M059J (cell line): ENCODE measurements at places on chromosomes 2 and 18. TPM values are rescaled to one million over a fixed set of nuclear protein-coding genes. Genes with fewer than 3 reads are reported as not detected.

CDK15 gene
- 7.0 and 17.6 TPM in 2 replicates for total RNA-seq

COLEC11 gene
- total RNA-seq: 0.10 TPM in 1 of 2 replicates, not detected in the other

GPATCH11 gene
- 10.0 and 13.1 TPM in 2 replicates for total RNA-seq

XPO1 gene
- 134 and 210 TPM in 2 replicates for total RNA-seq

SAG gene
- total RNA-seq: not detected in 2 replicates

CFAP65 gene
- total RNA-seq: not detected in 2 replicates

PRKAG3 gene
- total RNA-seq: not detected in 2 replicates

CROCC2 gene
- not detected in 2 replicates for total RNA-seq

ABCG8 gene
- total RNA-seq: not detected in 2 replicates

CHAC2 gene
- total RNA-seq: 13.9 and 14.6 TPM in 2 replicates

CD207 gene
- not detected in 2 replicates for total RNA-seq

TSPYL6 gene
- total RNA-seq: not detected in 2 replicates

- no peak for DNase-seq
Observed at GRCh38 chr2:172993139-172993538, 82.5 kb upstream of the MAP3K20 start.

- DNase-seq: peak; percentile 61
Observed at GRCh38 chr2:237590272-237591140, at the start of gene RAB17. Gene RAB17, minus strand, starts transcription at chr2:237590734. Its CDS starts 4,580 bp downstream, at chr2:237586154.

DNA sequence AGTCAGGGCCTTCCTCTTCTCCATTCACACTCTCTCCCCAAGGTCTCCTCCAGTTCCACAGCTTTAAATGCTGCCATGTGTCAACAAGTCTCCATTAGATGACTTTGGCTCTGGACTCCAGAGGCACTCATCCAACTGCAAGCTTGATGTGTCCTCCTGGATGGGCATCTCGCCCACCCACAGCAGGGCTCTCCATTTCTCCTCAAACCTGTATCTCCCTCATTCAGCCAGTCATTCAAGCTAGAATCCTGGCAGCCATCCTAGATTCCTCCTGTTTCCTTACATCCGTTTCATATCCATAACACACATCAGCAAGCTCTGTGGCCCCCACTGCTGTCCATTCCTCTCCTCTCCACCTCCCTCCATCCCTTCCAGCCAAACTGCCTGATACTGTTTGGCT is 88.4 kb upstream of the AFF3 start:
- DNase-seq: no peak

- no peak for DNase-seq
Observed at GRCh38 chr2:153462338-153462859, 16.2 kb downstream of the RPRM start.

DNA sequence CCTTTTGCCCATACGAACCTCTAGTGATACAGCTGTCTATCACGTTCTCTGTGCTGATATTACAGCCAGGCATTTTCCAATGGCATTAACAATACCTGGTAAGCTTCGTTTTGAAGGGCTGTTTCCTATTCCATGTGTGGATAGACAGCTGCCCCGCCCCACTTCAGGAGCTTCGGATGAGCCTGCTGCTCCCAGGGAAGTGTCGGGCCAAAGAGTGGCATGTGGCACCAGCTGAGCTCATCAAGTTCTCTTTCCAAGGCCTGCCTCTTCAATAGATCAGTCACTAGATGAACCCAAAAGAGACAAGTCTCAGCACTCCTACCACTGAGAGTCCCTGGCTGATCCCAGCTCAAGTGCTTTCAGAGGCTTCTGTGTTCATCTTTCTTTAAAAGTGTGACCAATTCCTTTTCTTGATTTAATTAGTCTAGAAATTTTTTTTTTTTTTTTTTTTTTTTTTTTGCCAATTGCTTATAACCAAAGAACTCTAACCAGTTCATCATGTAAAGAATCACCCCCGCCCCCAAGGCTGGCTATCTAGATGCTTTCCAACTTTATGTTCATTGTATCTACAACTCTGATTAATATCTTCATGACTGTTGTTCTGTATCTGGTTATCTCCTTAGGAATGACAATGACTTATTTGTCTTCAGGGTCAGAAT is 46.6 kb downstream of the HDAC4 start:
- no peak for DNase-seq

DNA sequence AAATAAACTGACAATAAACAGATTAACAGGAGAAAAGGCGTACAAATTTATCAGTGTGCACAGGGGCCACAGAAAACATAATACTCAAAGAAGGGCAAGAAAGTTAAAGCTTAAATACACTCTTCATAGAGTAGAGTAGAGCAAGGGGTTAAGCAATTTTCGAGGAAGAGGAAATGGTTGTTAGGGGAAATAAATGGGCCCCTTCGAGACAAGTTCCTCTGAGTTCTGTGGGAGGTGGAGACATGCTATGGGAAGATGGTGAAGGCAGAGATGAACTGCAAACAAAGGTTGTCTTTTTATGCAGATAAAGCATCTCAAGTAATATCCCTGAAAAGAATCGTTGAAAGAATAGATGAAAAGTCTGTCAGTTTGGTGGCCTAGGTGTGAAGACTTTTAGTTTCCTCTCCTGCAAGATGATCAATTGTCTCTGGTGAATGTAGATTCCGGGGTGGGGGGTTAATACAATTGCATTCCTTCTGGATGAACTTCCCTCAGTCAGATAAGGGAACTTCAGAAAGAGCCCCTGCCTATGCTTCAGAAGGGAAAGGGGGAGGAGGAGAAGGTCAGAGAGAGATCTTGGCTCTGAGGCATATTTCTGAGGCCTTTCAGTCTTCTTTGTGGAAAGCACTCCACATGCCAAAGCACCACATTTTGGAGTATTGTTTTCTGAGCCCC is 127.0 kb downstream of the METTL4 start:
- DNase-seq: no peak

DNA sequence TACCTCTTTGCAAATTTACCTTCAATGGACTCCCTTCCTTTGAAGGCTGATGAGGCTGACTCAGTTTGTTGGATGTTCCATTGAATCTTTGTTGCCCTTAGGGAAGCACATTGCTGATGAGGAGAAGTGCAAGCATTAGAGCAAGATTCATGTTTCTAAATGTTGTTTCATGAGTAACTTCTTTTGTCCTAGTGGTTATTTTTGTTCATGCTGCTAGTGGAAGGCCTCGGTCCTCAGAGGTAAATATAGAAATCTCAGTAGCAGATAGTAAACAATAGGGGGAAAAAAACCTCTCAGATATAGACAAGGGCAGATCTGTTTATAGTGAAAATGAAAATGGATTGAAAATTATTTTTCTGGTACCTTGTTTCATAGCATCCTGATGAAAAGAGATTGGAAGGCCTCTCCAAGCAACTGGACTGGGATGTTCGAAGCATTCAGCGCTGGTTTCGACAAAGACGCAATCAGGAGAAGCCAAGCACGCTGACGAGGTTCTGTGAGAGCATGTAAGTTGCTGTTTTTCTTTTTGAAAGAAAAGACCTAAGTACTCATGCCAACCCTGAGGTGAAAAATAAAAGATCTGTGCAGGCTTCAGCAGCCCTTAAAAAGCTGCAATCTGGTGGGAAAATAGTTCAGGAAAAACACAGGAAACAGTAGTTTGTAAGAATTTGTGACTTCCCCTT is 104.9 kb downstream of the CERS6 start:
- no peak for DNase-seq

- peak; percentile 99 for DNase-seq
Observed at GRCh38 chr2:46097714-46098480, 199.3 kb upstream of the EPAS1 start.

GRCh38 chr2:181891966-181892798 is 652 bp downstream of the ITPRID2 start:
- peak; percentile 74 for DNase-seq

- no peak for DNase-seq
Observed at GRCh38 chr2:156573710-156574109, 137.5 kb downstream of the GPD2 start.

- DNase-seq: no peak
Observed at GRCh38 chr2:239363946-239364637, 36.7 kb downstream of the HDAC4 start.

DNA sequence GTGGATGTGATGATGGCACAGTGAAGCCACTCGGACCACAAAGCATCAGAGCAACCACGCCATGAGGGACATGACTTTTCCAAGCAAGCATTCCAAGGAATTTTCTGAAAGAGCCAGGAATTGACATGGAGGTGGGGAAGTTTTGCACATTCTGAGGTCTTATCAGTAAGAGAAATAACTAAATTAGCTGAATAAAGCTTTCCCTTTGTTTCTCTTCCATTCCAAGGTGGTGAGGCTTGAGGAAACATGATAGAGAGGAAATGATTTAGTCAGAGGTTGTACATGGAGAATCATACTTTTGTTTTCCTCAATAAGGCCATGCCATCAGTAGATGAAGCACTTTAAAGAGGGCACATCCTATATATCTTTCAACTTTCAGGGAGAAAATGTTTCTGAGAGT is 115.7 kb upstream of the MMADHC start:
- peak; percentile 8 for DNase-seq

DNA sequence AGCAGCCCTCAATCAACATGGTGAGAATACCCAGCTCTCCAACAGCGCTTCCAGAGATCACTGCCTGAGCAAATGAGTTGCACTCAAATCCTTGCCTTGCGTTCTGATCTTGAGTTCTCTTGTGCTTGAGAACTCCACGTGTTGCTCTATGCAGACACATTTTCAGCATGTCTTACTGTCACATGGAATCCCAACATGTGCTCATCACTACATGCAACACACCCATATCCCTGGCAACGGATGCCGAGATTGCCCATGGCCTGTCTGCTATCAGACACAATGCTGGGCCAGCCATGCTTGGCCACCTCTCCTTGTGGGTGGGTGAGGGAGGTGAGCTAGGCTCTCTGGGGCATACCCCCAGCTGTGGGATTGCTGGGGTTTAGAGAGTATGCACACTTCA is 91.9 kb upstream of the LDAH start:
- DNase-seq: no peak

DNA sequence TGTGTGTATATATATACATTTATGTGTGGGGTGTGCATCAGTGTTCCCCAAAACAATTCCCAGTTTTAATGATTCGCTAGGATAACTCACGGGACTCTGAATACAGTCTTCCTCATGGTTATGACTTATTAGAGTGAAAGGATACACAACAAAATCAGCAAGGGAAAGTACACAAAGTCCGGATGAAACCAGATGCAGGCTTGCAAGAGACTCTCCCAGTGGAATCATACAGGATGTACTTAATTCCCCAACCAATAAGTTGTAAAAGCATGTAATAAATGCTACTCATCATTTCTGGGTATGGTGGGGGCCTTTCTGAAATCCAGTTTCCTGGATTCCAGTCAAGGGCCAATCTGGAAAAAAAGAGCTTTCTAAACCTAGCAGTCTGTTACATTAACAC is 654.1 kb upstream of the SYT4 start:
- no peak for DNase-seq

DNA sequence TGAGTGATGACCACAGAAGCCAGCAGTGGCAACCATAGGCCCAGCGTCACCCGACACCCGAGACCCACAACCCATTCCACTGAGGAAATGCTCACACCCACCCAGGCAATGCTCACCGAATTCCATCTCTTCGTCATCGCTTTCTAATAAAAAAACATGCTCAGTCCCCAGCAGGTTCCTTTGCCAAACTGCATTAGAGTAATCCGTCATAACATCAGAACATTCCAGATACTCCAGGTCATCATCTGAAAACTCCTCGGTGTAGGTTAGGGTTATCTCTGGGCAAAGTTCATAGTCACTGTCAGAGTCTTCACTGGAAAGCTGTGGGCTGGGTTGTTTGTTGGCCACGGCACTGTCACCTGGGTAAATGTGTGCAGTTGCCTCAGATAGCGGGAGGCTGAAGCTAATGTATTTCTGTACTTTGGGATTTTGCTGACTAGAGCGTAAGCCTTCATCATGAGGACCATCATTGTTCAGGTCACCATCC is 49.3 kb downstream of the ALPK2 start:
- DNase-seq: peak; percentile 96

GRCh38 chr2:218230882-218231281 is 13.9 kb downstream of the ARPC2 start:
- DNase-seq: peak; percentile 45

DNA sequence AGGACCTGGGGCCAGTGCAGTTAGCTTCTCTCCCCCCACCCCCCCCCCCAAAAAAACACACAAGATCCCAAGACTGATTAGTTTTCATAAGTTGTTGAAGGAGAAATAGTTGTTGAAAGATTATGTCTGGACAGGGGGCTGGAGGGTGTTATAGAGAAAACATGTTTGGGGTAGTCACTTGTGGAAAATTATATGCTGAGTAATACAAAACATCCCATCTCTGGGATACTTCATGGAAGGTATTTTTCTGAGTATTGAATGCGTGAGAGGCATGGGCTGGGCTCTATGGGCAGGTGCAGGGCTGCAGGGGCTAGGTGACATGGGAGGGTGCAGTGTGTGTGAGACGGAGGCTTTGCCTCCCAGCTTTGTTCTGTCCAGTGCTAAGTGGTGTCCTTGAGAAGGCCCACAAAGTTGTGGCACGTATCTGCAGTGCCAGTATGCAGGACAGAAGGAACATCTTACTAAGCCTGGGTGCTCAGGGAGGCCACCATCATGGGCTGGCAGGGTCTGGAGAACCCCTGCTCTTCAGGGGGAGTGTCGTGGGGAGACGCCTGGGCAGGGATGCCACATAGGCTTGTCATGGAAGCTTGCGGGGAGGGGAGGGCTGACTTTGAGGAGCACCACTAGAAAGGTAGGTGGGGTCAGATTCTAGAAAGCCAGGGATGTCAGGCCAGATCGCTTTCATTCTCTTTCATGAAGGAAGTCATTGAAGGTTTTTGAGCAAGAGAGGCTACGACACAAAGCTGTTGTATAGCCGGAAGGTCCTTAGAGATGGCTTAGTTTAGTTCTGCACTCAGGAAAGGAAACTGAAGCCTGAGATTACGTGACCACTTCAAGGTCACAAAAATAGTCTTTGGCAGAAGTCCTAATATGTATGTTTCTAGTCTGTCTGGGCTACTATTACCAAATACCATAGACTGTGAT is 232.0 kb downstream of the LDLRAD4 start:
- no peak for DNase-seq

DNA sequence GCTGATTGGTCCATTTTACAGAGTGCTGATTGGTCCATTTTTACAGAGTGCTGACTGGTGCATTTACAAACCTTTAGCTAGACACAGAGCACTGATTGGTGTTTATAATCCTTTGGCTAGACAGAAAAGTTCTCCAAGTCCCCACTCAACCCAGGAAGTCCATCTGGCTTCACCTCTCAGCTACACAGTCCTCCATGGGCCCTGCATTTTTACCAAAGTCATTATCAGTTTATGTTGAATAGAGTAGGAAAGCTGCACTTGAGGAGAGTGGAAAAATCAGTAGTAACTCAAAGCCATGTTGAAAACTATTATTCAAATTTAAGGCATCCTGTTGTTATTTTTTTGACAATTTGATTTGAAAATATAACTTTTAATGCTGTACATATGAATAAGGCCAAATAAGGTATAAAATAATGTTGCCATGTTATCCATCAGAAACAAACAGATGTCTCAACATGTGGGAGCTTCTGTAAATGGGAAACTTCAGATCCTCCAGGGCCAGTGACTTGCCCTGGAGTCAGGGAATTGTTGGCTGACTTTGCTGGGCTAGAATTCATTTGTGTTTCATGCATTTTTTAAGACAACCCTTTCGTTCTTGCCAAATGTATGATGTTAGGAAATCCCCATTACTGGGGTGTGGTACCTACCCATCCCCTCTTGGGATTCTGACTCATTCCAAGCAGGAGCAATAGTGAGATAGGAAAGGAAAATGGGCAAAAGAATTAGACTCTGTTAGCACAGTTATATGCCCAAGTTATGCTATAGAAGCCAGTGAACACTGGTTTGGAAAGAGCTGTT is 37.8 kb upstream of the CCDC195 start:
- peak; percentile 12 for DNase-seq

GRCh38 chr2:126325202-126325601 is 330.8 kb upstream of the GYPC start:
- DNase-seq: no peak
